PC-9 (cell line): ENCODE measurements at places on chromosomes 11 and 22. TPM values are rescaled to one million over a fixed set of nuclear protein-coding genes. Genes with fewer than 3 reads are reported as not detected.
A peak's percentile ranks its signal among the peaks of the same experiment; 100 is the strongest.

GRCh38 chr11:88345408-88345807 lies 7.9 kb upstream of the CTSC start:
- no peak overlapping the region for H3K4me3 ChIP-seq
- H3K4me1 ChIP-seq: no peaks in the 10 kb centered on the region
- DNase-seq: no peak
- no peak overlapping the region for H3K27ac ChIP-seq

GRCh38 chr22:42176255-42176915 lies 45.8 kb upstream of the CYP2D6 start:
- no peaks in the 10 kb centered on the region for H3K4me1 ChIP-seq
- H3K27me3 ChIP-seq: no peaks in the 10 kb centered on the region
- H3K36me3 ChIP-seq: no peaks in the 10 kb centered on the region
- H3K27ac ChIP-seq: no peak overlapping the region
- H3K4me3 ChIP-seq: no peak overlapping the region
- no peak for DNase-seq

The ZNF143 gene
- total RNA-seq: 14.7 and 16.5 TPM in 2 replicates

DNA sequence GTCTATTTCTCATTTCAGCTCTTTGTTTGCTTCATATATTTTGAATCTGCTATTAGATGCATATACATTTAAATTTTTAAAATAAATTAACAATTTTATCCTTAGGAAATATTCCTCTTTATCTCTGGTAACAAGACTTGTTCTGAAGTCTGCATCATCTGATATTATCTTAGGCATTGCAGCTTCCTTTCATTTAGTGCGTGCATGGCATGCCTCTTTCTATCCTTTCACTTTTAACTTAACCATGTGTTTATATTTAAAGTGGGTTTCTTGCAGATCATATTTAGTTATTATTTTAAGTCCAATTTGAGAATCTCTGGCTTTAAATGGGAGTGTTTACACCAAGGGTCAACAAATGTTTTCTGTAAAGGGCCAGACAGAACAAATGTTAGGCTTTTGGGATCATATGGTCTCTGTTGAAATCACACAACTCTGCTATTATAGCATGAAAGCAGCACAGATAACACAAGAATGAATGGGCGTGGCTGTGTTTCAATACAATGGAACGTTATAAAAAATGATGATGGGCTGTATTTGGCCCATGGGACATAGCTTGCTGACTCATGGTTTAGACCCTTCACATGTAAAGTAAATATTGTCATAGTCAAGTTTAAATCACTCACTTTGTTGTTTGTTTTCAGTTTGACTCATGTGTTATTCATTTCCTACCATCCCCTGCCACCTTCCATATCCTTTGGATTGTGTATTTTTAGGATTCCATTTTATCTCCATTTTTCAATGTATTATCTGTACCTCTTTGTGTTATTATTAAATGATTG lies 83.9 kb upstream of the SNX19 start:
- peaks cover 26% of the 10 kb centered on the region for H3K4me1 ChIP-seq
- 0 out of 2 replicates have a peak, but pooled peaks cover 4% of the 10 kb centered on the region for H3K36me3 ChIP-seq
- H3K27ac ChIP-seq: peak overlapping the region; percentile 57
- DNase-seq: peak; percentile 21

The OR51B5 gene
- 1.2 and 2.7 TPM in 2 replicates for total RNA-seq

DNA sequence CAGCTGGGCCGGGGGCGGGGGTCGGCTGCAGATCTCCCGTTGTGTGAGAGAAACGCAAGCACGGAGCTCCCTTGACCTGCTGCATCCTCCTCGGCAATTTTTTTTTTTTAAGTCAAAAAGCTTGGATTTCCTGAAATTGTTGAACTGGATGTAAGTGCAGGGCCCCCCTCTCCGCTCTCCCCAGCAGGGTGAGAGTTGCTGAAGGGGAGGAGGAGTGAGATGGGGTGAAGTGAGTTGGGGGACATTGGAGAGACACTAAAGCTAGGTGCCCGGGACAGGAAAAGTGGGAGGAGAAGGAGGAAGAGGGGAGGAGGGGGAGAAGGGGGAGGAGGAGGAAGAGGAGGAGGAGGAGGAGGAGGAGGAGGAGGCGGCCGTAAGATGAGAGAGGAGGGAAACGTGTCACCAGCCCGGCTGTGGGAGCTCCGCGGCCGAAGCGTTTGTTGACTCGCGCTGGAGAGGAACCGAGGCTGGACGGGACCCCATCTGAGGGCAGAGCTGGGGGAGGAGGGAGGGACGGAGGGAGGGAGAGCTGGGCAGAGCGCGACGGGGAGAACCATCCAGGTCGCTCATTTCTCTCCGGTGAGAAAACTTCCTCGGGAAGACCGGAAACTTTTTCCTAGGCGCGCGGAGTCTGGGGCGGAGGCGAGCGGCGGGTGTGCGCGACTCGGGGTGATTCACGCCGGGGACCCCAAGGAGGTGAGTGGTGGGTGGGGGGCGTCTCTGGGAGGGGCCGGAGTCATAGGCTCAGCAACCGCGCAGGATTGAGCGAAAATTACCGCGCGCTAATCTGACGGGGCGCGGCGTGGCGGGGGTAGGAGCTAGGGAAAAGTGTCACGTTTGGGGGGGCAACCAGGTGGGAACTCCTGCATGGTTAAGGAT lies 80.2 kb downstream of the PRR5L start:
- DNase-seq: no peak
- no peaks in the 10 kb centered on the region for H3K36me3 ChIP-seq
- H3K27me3 ChIP-seq: peaks cover 4% of the 10 kb centered on the region
- no peak overlapping the region for H3K27ac ChIP-seq

GRCh38 chr11:22670830-22671229 lies 4.4 kb downstream of the GAS2 start:
- H3K4me1 ChIP-seq: no peaks in the 10 kb centered on the region
- DNase-seq: no peak
- H3K27ac ChIP-seq: no peak overlapping the region
- H3K4me3 ChIP-seq: no peak overlapping the region

DNA sequence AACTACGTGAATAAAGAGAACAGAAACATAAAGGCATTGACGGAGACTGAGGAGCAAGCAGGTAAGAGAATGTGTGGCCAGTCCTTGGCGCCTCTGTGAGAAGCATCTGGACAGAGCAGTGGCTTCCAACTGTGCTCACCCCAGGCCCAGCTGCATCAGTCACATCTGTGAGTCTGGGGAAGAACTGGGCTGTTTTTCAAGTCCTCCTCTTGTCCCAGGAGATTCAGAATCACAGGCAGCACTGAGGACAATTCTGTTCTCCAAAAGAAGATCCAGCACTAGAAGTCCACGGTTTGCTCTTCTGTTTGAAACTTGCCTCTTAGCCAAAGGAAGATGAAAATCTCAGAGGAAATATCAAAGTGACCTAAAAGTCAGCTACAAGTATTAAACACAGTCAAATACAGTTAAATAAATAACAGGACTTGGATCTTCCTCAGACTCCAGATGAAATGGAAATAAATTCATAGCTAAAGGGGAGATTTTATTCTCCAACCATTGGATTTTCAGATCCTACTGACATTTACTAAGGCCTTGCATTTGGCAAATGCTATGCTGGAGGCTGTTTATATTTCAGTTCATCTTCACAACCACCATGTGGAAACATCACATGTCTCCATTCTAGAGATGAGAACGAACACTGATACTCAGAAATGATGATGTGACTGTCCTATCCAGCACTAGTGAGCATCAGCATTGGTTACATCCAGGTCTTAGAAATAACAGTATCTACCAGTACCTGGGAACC lies 14.1 kb downstream of the FAM181B start:
- no peaks in the 10 kb centered on the region for H3K27me3 ChIP-seq
- H3K4me3 ChIP-seq: no peak overlapping the region
- H3K4me1 ChIP-seq: no peaks in the 10 kb centered on the region
- H3K27ac ChIP-seq: no peak overlapping the region
- H3K36me3 ChIP-seq: no peaks in the 10 kb centered on the region

The MPZL3 gene
- total RNA-seq: 13.4 and 16.8 TPM in 2 replicates

DNA sequence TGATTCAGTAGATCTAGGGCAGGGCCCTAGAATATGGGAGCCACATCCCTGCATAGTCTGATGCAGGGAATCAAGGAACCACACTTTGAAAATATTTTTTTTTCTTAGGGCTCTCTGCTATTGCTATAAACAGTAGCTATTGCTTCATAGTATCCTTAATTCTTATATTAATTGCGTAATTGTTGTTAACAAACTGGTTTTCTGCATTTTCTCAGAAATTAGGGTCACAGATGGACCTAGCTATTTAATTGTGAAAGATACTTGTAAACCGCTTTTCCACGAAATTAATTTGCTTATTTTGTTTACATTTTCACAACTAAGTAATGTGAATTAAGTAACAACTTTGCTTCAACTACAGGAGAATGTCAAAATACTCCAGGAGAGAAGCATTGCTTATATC lies 34.1 kb downstream of the NAALAD2 start:
- no peak overlapping the region for H3K27ac ChIP-seq
- H3K27me3 ChIP-seq: no peaks in the 10 kb centered on the region
